Vein endothelial cell (primary cell): ENCODE measurements at places on chromosomes 7 and 10. TPM values are rescaled to one million over a fixed set of nuclear protein-coding genes. Genes with fewer than 3 reads are reported as not detected.

The NAT16 gene
- total RNA-seq = not detected in 2 replicates

The CCDC3 gene
- under 0.01 and 0.96 TPM in 2 replicates for total RNA-seq

The SYCE1 gene
- total RNA-seq = 0.33 TPM in 1 of 2 replicates, not detected in the other

The ATG9B gene
- total RNA-seq = under 0.01 and 0.10 TPM in 2 replicates

The C10orf53 gene
- not detected in 2 replicates for total RNA-seq

The CEP55 gene
- total RNA-seq = 18.9 and 39.1 TPM in 2 replicates

The DNAH11 gene
- 1.3 and 5.3 TPM in 2 replicates for total RNA-seq

The ITPRID1 gene
- not detected in 2 replicates for total RNA-seq

The PAX2 gene
- total RNA-seq = not detected in 2 replicates

The PRF1 gene
- total RNA-seq = not detected in 2 replicates

The CHAT gene
- not detected in 2 replicates for total RNA-seq

The OR6B1 gene
- total RNA-seq = not detected in 2 replicates

The HABP2 gene
- total RNA-seq = under 0.01 TPM in 1 of 2 replicates, not detected in the other

The ASZ1 gene
- not detected in 2 replicates for total RNA-seq

The CLRN3 gene
- not detected in 2 replicates for total RNA-seq

The OPN1SW gene
- not detected in 2 replicates for total RNA-seq

The AZGP1 gene
- not detected in 2 replicates for total RNA-seq

The SLC26A3 gene
- not detected in 2 replicates for total RNA-seq

The PAPOLB gene
- 0.10 TPM in 1 of 2 replicates, not detected in the other for total RNA-seq

The LLCFC1 gene
- not detected in 2 replicates for total RNA-seq

The AKR1C8 gene
- not detected in 2 replicates for total RNA-seq

The C10orf105 gene
- total RNA-seq = under 0.01 TPM in 1 of 2 replicates, not detected in the other

The ORC5 gene
- 18.6 and 30.1 TPM in 2 replicates for total RNA-seq

The CRYGN gene
- not detected in 2 replicates for total RNA-seq

The ENO4 gene
- 0.10 and 0.33 TPM in 2 replicates for total RNA-seq

The FOXL3 gene
- not detected in 2 replicates for total RNA-seq

The SKIDA1 gene
- total RNA-seq = 0.67 and 0.98 TPM in 2 replicates

The SLC26A5 gene
- total RNA-seq = 0.33 and 0.38 TPM in 2 replicates

The VSIR gene
- 12.7 and 16.0 TPM in 2 replicates for total RNA-seq

The SLC29A4 gene
- total RNA-seq = 2.1 and 6.2 TPM in 2 replicates

The NUPR2 gene
- not detected in 2 replicates for total RNA-seq

The CCDC136 gene
- 0.98 and 2.3 TPM in 2 replicates for total RNA-seq

The TMEM176A gene
- total RNA-seq = not detected in 2 replicates

The LRRC18 gene
- total RNA-seq = not detected in 2 replicates

The PDE1C gene
- total RNA-seq = 0.33 and 1.8 TPM in 2 replicates

The PLAC9 gene
- 2.3 and 2.5 TPM in 2 replicates for total RNA-seq

The C7orf33 gene
- total RNA-seq = not detected in 2 replicates

The BCCIP gene
- 35.6 and 59.1 TPM in 2 replicates for total RNA-seq

The SPAM1 gene
- not detected in 2 replicates for total RNA-seq

The COBL gene
- total RNA-seq = not detected in 2 replicates

The MINDY3 gene
- 25.2 and 28.4 TPM in 2 replicates for total RNA-seq

The POMZP3 gene
- total RNA-seq = 9.5 and 11.8 TPM in 2 replicates

The CFAP58 gene
- total RNA-seq = 0.33 and 0.76 TPM in 2 replicates

The RAB19 gene
- 0.38 TPM in 1 of 2 replicates, not detected in the other for total RNA-seq

The FGFBP3 gene
- 0.29 and 0.65 TPM in 2 replicates for total RNA-seq

The OR2A42 gene
- total RNA-seq = not detected in 2 replicates

The PFKP gene
- total RNA-seq = 311 and 346 TPM in 2 replicates

The GALNT17 gene
- not detected in 2 replicates for total RNA-seq

The MYL10 gene
- not detected in 2 replicates for total RNA-seq
